ENCODE measurements at places on chromosomes 11 and 22.

DNA sequence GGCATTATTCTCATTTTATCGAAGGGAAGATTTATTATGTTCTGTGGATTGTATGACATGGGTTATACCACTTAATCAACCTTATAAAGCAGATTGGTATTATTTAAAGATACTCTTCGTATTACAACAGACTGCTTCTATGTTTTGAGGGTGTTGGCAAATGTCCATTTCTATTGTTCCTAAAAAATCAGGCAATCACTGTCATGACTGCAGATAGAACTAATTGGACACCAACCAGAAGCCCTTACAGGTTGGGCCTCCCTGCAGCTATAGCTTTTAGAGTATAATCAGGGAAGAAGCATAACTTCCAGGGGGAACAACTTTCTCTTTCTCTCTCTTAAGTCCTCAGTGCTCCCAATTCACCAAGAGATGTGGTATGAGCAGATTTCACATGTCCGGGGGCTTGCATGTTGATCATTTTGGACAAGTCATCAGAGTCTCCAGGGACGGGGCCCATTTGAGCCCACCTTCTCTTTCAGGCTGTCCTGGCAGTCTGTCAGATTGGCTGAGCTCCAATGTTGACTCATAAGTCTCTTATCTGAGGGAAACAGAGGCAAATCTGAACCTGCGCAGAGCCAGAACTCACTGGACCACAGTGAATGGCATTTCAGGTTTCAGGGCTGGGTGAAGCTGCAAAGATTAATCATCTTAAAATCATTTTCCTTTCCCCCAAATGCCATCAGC lies 264.0 kb upstream of the CCDC90B start:
- DNase-seq: no peak

GRCh38 chr11:8709002-8709672 lies 26.5 kb downstream of the RPL27A start:
- DNase-seq: peak; percentile 89

- no peak for DNase-seq
These were observed 10.6 kb downstream of the EIF3M start for GRCh38 chr11:32594272-32594671.

DNA sequence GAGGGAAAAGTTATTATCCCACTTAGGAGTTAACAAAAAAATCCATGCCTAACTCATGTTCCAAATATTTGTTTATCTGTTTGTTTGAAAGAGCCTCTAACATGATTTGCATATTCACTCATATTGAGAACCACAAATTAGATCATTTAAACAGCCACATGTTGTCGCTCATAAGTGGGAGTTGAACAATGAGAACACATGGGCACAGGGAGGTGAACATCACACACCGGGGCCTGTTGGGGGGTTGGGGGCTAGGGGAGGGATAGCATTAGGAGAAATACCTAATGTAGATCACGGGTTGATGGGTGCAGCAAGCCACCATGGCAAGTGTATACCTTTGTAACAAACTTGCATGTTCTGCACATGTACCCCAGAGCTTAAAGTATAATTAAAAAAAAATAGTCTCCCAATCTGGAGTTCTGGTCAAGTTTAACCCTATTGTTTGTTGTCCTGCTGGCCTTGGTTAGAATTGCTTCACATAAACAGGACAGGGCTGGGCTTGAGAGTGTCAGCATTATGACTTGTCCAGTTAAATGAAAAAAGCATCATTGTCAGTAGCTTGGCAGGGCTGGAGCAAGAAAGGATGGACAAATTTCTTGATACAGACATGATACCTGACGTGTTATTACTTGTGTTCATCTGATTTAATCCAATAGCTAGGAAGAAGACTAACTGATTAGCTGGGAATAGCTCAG lies 57.8 kb upstream of the PSMA1 start:
- no peak for DNase-seq
